ENCODE measurements at places on chromosomes 6 and 20.
A peak's percentile ranks its signal among the peaks of the same experiment; 100 is the strongest.

DNA sequence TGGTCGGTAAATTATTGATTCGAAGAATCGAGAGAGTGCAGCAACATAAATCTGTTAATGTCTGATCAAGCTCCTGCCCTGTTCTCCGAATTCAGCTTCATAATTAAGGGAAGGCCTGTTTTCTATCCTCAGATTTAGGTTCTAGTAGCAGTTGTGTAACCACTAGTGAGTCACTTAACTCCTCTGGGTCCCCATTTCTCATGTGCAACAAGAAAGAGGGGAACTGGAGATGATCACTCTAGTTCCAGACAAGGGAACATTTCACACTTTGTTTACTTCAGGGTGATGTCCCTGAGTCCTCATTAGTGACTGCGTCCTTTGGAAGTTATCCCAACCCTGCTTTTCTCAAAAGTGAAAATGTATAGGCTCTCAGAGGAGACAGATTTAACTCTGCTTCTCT lies 68.1 kb upstream of the RNF146 start:
- no peak for DNase-seq

DNA sequence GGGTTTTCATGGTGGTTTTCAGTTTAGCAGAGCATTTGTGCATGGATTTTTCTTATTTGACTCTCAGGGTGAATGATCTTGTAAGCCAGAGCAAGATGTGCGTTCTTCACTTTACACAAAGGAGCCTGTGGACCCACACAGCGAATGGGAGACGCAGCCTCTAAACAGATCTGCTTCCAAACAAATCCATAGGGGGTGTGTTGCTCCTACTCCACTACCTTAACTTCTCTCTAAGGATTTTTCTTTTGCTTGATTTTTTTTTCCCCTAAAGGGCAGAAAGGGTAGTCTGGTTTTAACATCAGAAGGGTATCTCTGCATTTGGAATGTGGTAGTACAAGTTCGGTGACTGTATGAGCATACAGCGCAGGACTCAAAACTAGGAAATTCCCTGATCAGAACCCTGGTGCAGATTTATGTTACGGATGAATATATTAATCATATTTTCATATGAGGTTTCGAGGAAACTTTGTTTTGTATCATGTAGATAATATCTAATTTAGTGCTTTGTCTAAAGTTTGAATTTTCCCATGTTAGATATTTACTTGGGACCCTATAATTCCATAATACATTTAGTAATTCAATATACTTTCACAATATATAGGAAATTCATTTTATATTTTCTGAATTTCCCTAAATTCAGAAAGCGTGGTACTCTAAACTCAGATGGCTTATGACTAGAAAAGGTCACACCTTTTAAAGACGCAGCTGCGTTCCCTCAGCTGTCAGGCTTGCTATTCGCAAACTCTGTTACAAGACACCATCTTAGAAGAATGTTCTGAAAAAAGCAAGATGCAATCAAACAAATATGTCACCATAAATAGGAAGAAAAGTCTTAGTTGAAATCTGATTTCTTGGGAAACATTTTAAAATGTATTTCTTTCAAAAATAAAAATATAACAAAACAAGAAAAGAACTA lies 196.9 kb downstream of the TMEM242 start:
- no peak for DNase-seq

- DNase-seq, result no peak
Observed at GRCh38 chr6:98764373-98764911, 69.9 kb upstream of the POU3F2 start.

- DNase-seq, result no peak
Observed at GRCh38 chr6:158002951-158003853, 21.5 kb downstream of the SYNJ2 start.

DNA sequence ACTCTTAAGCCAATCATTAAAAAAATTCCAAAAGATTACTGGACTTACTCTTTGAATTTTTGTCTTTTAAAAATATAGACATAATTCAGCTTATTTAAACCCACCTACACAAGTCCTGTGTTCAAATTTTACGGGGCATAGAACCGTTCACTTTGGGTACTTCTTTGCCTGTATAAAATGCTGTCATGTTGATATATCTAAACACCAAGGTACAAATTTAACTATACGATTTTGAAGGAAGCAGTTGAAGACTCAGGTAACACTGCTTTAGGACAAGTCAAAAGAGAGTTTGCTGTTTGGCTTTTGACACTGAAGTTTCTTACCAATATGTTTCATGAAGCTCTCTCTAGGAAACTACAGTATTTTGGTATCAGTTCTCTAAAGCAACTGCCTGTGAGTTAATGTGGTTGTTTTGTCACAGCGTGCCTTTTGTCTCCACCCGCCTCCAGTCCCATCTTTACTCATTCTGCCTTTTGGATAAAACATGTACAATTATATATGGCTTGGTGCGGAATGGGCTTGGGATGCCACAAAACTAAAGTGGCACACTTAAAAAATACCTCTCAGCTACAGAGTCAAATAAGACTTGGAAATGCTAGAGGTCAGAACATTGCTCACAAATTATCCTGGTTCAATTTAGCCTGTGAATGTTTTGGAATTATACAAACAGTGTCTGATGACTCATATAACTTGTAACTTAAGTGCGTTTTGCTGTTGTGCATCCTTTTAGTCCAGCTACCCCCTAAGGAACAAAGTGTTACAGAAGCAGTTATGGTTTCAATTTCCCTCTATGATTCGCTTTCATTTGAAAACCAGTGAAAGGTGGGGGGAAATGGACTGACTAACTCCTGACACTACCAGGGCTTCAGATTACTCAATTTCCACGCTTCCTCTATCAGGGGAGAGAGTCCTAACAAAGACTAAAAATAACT lies 38.7 kb downstream of the RGS17 start:
- no peak for DNase-seq

DNA sequence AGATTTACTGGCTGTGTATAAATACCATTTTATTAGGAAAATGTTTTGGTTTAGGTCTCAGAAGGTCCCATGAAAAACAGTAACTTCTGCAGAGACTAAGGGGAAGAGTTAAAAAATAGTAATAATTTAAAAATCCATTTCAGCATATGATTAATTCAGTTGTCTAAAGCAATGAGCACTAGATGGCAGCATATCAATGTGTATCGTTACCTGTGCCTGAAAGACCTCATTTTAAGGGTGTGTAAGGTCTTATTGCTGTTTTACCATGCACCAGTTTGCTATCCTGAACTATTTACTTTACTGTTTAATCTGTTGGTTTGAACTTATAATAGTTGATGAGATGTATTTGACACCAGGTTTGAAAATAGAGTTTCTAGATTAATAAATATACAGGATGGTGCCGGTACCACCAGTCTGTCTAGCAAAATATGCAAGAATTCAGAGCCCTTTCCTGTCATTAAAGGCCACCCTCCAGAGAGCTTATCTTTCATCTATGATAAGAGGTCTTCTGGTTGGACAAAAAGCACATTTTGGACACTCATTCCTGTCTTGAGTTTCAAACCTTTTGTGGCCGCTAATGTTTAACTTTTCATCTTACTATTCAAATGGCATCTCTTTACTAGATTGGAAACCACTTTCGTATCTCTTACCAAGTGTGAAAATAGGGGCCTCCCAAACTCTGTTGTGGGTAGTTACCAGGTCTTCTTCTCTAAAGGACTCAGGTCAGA lies 8.9 kb upstream of the AHI1 start:
- no peak for DNase-seq

GRCh38 chr6:101887532-101887931 lies 494.0 kb downstream of the GRIK2 start:
- no peak for DNase-seq

GRCh38 chr20:63055575-63056235 lies 48.9 kb upstream of the BHLHE23 start:
- DNase-seq, result peak; percentile 29

DNA sequence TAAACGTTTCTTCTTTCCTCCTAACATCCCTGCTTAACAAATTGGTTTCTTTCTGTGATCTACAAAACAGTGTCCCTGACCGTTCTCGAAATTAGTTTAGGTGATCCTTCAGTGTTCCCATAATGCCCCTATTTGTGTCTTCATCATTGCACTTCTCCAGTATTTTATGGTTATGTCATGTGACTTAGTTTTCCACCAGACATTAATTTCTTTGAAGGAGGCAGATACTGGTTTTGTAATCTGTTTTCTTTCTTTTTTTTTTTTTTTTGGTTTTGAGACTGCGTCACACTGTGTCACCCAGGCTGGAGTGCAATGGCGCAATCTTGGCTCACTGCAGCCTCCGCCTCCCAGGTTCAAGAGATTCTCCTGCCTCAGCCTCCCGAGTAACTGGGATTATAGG lies 49.2 kb downstream of the FAM217A start:
- no peak for DNase-seq

- no peak for DNase-seq
Observed at GRCh38 chr20:44761423-44761822, 15.8 kb downstream of the KCNK15 start.

DNA sequence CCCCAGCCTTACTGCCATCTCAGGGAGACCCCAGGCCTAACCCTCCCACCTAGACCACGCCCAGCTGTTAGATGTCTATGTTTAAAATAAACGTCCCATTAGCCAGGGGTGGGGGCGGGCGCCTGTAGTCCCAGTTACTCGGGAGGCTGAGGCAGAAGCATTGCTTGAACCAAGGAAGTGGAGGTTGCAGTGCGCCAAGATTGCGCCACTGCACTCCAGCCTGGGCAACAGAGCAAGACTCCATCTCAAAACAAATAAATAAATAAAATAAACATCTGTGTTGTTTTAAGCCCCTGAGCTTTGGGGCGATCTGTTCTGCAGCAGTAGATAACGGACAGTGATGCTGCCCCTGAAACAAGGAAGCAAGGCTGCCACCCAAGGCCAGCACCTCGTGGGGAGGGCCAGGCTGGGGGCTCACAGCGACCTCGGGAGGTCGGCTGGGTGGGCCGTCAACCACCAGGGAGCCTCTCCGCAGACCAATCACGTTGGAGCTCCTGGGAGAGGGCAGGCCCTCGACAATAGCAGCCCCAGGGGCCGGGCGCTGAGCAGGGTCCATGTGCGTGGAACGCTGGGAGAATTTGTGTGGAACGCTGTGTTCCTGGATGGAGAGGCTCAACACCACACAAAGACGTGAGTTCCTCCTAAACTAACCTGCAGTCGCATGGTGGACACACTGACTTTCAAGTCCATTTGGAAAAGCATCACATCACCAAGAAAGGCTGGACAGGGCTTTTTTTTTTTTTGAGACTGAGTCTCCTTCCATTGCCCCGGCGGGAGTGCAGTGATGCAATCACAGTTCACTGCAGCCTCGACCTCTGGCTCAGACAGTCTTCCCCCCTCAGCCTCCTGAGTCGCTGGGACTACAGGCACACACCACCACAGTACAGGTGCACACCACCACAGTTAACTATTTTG lies 1.0 kb upstream of the HELZ2 start:
- DNase-seq, result no peak

DNA sequence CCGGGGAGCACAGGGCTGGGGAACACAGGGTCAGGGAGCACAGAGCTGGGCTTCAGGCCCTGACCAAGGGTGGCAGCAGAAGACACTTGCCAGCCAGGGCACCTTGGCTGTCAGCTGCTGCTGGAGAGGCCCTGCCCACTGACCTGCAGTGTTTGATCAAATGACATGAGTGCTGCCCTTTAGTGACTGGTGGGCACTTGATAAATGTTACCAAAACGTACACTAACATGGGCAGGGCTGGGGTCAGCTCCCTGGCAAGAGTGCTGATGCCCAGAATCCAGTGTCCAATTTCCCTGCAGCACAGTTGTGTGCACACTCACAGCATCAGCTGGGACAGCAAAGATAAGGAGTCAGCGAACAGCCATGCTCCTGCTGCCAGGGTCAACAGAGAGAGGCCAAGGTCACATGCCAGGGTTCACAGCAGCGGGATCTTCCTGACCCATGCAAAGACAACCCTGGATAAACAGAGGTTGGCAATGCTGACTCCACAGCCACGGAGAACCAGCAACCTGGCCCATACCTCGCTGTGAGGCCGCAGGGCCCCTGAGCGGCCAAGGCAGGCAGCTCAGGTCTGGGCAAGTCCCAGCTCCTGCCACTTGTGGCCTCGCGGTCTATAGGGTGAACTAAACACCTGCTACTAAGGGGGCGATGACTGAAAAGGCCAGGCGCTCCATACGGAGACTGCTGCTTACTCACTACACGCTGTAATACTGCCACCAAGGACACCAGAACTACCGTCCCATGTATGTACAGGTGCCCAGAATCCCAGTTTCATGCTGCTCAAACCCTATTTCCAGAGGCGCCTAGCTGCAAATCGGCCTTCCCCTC lies 46.3 kb downstream of the NINL start:
- DNase-seq, result no peak

DNA sequence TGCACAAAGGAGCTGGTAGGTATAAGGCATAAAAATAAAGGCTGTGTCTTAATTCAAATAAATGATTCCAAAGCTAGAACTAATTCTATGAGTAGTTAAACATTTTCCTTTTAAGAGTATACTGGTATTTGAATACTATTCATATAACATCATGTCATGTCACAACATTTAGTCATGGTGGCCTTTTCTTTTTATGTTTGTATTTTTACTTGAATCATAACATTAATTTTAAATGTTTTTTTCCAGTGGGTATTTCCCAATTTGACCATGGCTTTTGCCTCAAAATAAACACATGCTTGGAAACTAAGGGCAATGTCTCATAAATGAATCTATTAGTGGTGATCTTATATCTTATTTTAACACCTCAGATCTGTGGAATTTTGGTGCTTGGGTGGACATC lies 177.1 kb downstream of the CD109 start:
- no peak for DNase-seq

GRCh38 chr6:26497610-26498009 lies 2.5 kb upstream of the BTN1A1 start:
- no peak for DNase-seq

GRCh38 chr6:107198631-107199416 lies 83.5 kb upstream of the BEND3 start:
- DNase-seq, result no peak

DNA sequence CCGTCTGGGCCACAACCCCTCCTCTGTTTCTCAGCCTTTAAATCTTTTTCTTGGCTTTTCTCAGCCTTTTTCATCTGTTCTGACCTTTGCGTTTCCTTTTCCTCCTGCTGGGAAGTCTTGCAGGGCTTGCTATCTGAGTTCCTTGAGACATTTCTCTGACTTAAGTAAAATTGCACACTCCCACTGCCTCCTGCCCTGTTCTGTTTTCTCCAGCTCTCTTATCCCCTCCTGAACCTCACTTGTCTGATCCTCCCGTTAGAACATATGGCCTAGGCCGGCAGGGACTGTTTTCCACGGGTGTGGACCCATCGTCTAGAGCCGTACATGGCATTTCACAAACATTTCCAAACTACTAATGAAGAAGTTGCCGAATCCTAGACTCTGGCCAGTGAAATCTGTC lies 63.0 kb downstream of the ARID1B start:
- no peak for DNase-seq
